ENCODE measurements at places on chromosomes 1 and 21.

DNA sequence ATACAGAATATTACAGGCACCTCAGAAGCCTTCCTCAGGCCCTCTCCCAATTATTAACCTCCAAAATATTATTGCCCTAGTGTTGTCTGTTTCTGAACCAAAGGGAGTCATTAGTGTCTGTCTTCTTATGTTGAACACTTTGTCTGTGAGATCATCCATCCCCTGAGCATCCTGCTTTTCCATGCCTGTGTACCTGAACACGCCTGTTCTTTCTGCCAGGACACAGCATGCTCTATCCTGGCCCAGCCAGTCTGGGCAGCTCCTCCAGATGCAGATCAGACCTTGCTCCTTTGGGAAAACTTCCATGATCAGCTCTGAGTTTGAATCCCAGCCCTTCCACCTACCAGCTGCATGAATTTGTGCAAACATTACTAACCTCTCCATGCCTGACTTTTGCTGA is 11.0 kb upstream of the CDC42 start:
- no peak for DNase-seq

- no peak for DNase-seq
Observed at GRCh38 chr1:180246579-180246978, 16.5 kb downstream of the LHX4 start.

- DNase-seq, result no peak
Observed at GRCh38 chr1:150146849-150147542, 2.7 kb upstream of the PLEKHO1 start.

DNA sequence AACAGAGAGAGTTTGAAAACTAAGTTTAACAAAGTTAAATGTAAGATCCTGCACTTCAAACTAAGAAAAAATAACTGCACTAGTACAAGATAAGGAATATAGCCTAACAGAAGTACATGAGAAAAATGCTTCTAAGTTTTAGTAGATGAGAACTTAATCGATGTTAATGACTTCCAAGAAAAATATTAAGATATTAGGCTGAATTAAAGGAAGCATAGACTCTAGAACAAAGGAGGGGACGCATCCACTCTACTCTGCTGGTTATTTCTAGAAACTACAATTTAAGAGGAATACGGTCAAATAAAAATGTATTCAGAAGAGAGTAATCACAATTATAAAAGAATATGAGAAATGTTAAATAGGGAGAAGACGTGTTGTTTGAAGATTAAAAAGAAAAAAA is 46.3 kb upstream of the SLC16A1 start:
- no peak for DNase-seq

DNA sequence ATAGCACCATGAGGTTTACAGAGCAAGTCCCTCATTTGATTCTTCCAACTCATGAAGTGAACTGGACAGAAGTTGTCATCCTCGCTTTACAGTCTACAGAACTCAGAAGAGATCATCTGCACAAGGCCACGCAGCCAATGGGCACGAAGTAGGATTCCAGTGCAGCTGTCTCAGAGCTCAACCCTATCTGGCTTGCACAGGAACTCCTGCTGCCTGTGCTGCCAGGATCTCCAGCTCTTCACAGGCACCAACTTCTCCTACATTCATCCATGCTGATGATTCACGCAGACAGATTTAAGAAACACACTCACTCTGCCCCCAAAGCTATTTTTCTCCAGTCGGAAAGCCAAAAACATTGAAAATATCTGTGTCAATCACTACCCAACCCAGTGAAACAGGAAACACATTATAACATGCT is 157.0 kb downstream of the RERE start:
- no peak for DNase-seq

DNA sequence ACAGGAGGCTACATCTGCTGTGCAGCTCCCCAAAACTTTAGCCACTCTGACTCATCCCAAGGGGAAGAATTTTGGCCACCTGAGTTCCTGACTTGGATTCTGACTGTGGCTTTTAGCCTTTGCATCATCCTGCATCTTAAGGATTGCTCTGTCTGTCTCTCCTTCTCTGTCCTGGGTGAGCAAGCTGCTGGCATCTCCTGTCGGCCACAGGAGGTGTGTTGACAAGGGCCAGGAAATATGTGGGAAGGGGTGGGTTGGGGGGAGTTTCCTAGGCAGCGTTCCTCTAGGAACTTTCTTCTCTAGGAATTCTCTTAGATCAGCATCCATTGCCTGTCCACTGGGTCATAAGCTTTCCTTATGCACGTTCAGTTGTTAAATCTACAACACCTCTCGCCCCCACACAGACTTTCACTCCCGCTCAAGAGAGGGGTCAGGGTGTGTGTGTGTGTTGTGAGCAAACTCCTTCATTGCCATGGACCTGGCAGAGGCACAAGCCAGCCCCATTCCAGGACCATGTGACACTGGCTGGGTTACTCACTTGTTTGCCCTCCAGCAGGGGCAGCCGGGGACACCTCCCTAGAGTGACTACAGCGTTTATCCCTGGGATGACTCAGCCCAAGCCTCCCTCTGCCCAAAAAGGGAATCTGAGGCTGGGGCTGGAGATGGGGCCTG is 145.0 kb upstream of the DUSP10 start:
- no peak for DNase-seq

GRCh38 chr1:33606272-33606671 is 133.8 kb downstream of the ZSCAN20 start:
- DNase-seq, result no peak
